ENCODE measurements at places on chromosomes 4 and X.

DNA sequence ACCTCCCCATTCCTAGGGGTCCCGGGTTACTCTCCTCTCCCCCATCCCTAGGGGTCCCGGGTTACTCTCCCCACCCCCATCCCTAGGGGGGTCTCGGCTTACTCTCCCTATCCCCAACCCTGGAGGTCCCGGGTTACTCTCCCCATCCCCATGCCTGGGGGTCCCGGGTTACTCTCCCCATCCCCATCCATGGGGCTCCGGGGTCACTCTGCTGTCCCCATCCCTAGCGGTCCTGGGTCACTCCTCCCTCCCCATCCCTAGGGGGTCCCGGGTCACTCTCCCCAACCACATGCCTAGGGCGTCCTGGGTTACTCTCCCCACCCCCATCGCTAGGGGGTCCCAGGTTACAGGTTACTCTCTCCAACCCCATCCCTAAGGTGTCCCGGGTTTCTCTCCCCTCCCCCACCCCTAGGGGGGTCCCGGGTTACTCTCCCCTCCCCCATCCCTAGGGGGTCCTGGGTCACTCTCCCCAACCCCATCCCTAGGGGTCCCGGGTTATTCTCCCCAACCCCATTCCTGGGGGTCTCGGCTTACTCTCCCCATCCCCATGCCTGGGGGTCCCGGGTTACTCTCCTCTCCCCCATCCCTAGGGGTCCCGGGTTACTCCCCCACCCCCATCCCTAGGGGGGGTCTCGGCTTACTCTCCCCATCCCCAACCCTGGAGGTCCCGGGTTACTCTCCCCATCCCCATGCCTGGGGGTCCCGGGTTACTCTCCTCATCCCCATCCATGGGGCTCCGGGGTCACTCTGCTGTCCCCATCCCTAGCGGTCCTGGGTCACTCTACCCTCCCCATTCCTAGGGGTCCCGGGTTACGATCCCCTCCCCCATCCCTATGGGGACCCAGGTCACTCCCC is 821 bp downstream of the ASMTL start:
- DNase-seq: no peak

GRCh38 chr4:184774152-184774551 is 40.3 kb upstream of the CENPU start:
- no peak for DNase-seq

DNA sequence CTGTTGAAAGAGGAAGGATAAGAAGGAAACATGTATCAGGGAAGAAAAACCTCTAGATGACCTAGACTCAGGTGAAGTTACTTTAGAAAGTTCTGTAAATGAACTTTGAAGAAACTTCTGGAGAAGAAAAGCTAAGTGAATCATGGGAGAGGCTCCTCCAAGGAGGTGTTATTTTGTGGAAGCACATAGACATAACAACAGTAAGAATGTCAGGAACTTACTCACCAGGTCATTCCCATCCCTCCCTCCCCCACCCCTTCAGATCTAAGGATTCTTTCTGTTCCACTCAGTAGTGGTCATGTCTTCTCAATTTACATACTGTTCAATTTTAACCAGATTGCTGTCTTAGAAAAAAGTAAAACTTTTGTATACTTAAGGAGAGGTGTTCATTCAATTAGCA is 310.5 kb upstream of the DDX53 start:
- no peak for DNase-seq

DNA sequence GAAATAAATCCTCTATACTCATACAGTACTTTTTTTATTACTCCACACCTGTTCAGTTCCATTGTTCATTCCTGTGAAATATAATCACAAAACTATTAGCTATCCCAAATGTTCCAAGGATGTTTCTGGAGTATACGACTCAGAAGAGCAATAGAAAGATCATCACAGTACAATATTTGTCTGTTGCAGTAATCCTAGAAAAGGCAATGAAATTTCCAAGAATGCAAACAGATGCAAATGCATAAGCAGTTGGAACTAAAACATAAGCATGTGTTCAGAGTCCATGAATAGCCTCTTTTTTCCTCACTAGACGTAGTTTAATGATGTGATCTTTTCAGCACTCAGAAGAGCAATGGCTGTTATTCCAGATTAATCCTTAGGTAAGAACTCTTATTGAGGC is 55.2 kb downstream of the RTL3 start:
- no peak for DNase-seq

DNA sequence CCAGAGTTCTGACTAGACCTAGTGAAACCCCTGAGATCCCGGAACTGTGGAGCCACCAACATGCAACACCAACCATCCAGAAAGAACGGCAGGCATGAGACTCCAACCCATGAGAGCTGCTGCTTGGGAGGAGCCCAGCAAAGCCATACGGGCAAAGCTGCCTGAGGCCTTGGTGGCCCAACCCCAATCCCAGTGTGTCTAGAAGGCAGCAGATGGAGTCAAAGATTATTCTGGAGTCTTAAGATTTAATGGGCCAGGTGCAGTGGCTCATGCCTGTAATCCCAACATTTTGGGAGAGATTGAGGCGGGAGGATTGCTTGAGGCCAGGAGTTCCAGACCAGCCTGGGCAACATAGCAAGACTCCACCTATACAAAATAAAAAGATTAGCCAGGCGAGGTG is 49.2 kb upstream of the PDK3 start:
- no peak for DNase-seq

DNA sequence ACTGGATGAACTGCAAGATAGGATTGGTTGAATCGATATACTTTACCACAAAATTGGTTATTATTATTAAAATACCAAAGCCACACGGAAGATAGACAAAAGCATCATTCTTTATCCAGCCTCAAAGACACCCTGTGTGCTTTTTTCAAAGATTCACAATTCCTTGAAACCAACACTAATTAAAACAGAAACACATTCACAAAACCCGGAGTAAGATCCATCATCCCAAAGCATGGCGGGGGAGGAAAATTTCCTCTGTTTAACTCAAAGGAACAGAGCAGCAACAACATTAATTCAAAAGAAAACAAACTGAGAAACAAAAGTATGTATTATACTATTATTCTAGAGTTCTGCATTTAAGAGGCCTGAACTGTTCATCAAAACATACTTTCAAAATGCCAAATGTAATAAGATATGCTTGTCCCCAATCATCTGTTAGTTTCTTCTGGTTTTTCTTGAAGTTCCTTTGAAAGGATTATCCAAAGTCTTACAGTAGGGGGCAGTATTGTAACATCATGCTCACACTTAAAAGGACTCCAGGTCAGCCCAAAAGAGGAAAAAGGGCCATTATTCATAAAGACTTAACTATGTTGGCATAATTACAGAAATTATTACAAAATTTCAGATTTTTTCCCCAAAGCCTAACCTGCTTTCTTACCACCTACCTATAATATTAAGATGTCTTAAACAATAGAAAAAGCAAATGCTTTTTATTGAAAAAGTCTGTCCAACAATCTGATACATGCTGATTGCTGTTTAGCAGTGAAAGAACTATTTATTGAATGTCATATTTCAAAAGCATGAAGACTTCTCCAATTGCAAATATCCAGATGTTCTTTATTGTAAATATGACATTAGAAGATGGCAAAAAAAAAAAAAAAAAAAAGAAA is 168.7 kb downstream of the SCFD2 start:
- DNase-seq: peak; percentile 85

GRCh38 chr4:3735196-3735595 is 31.0 kb upstream of the ADRA2C start:
- DNase-seq: no peak

GRCh38 chr4:121791481-121791880 is 9.6 kb upstream of the EXOSC9 start:
- peak; percentile 62 for DNase-seq

DNA sequence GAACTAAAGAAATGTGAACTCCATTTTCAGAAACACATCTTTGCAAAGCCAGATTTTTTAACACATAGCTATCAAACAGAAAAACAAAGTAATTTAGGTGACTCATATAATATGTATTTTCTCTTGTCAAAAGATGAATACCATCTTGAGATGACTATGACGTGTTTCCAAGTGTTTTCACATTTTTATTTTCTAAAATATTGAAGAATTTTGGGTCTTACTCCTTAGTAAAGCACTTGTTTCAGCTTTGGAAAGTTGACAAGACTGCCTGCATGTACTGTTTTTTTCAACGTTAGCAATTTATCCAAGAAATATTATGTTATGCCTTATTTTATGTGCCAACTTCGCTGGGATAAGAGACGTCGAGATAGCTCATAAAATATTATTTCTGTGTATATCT is 733.9 kb upstream of the EPHA5 start:
- no peak for DNase-seq

- no peak for DNase-seq
Measured at GRCh38 chrX:134186362-134187121, 50.4 kb upstream of the CCDC160 start.

All from fibroblast of skin of left biceps (primary cell).